ENCODE measurements at places on chromosomes 16 and 17.

GRCh38 chr17:73211745-73212144 lies 18.9 kb downstream of the COG1 start:
- DNase-seq: no peak

DNA sequence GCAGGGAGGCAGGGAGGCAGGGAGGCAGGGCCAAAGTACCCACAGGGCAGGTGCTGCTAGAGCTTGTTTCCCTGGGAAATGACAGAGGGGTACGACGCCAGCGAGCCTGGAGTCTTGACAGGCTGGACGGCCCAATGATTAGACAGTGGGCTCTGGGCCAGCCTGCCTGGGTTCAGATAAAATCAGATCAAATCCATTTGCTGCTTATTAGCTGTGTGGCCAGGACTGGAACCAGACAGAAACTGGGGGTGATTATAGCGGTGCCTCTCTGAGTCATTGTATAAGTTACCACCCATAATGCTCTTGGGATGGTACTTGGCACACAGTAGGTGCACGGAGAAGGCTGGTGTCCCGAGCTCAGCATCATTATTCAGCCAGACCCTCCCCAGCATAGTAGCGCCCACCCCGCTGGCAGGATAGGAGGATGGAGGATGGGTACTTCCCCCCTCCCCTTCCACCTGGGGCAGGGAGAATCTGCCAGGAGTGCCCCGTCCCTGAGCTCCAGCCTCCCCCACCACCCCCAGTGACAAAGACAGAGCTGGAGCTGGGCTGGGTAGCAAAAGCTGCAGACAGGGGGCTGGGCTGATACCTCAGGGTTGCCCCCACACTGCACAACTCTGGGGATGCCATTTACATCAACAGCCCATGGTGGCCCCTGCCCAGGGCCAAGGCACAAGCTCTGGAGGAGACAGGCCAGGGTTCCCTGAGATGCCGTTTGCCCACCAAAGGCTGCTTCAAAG lies 77.6 kb upstream of the TNRC6C start:
- no peak for DNase-seq

- no peak for DNase-seq
Observed at GRCh38 chr17:42188749-42189650, 3.7 kb upstream of the HCRT start.

GRCh38 chr17:80905586-80906230 lies 85.9 kb upstream of the CHMP6 start:
- no peak for DNase-seq

- DNase-seq: no peak
Observed at GRCh38 chr17:30256756-30257506, 21.4 kb upstream of the SLC6A4 start.

GRCh38 chr17:1197781-1198490 lies 18.2 kb upstream of the ABR start:
- DNase-seq: peak; percentile 13

- DNase-seq: no peak
Observed at GRCh38 chr17:37413875-37414519, 7.3 kb downstream of the TADA2A start.

DNA sequence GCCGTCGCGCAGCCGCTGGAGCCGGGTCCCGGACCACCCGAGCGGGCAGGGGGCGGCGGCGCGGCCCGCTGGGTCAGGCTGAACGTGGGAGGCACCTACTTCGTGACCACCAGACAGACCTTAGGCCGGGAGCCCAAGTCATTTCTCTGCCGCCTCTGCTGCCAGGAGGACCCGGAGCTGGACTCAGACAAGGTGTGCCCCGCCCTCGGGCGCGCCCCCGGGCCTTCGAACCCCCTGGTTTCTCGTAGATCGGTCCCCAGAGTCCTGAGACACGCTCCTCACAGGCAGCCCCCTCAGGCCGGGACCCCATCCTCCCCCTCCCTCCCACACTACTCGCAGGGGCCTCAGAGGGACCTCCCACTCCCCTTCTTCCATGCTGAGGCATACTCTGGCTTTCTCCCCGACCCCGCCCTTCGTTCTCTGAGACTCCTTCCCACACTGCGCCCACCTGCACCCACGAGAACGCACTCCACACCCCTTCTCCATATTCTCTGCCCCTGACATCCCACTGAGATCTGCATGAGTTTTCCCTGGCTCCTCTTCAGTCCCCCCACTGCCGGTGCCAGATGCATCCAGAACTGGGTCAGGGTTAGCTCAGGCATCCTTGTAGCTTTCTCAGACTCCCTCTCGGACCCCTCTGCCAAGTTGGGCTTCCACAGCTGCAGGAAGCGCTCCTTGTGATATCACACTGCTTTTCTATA lies 523 bp downstream of the KCTD2 start:
- DNase-seq: no peak

GRCh38 chr16:17450291-17450690 lies 20.5 kb downstream of the XYLT1 start:
- no peak for DNase-seq
